ENCODE measurements at places on chromosomes 13 and 19.

DNA sequence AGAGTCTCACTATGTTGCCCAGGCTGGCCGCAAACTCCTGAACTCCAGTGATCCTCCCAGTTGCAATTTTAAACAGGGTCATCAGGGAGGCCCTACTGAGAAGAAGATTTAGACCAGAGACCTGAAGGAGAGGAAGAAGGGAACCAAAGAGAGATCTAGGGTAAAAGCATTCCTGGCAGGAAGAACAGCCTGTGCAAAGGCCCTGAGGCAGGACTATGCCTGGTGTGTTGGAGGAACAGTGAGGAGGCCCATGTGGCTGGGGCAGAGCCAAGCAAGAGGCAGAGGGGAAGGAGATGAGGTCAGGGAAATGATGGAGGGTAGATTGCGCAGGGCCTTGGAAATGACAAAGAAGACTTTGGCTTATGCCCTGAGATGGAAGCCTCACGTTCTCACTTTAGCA lies 34.5 kb downstream of the TINCR start:
- DNase-seq: no peak

DNA sequence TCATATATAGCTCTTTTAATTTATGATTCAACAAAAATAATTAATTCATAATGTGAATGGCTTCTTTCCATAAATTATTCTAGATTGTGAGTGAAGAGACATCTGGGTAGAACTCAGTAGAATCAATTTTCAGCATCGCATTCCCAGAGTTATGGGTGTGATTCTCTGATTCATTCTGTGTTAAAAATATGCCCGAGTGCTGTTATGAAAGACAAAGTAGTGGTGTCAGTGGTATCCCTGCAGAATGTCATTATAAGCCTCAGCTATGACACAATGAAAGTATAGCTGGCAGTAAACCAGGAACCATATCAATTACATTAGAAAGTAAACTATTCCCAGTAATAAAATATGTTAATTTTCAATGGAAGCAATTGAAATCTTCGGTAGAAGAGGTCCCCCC lies 480.5 kb upstream of the SLITRK1 start:
- DNase-seq: no peak

DNA sequence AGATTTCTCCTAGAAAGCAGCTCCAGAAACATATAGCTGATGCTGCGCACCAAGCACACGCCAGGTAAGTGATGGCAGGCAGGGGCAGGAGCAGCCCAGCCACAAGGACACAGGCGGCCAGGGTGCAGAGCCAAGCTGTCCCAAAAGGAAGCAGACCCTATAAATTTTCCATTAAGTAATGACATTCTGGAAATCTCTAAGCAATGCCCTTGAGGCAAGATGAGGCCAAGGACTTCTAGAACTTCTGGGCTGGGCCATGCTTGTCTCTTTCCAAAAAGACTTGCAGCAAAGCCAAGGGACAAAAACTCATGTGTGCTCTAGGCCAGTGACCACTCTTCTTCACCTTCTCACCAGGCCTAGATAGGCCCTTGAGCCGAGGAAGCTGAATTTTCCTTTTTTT lies 42.2 kb upstream of the EPHX3 start:
- DNase-seq: no peak

GRCh38 chr19:53812335-53812734 lies 11.8 kb downstream of the NLRP12 start:
- DNase-seq: no peak

DNA sequence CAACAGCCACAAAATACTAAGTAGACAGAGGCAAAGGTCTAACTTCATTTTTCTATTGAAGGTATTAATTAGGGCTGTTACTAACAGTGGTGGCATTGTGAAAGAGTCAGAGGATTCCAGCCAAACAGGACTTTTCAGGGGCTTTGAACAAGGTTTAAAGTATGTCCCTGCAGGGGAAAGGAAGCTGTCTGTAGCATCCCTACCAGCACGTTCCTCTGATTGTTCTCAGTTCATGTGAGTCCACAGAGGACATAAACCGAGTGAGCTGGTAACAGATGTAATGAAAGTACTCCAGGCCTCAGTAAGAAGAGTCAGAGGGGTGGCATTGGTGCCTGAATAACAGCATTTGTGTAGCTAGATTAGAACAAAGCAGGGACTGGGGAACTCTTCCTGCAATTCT lies 15.3 kb upstream of the SPATA13 start:
- DNase-seq: no peak

DNA sequence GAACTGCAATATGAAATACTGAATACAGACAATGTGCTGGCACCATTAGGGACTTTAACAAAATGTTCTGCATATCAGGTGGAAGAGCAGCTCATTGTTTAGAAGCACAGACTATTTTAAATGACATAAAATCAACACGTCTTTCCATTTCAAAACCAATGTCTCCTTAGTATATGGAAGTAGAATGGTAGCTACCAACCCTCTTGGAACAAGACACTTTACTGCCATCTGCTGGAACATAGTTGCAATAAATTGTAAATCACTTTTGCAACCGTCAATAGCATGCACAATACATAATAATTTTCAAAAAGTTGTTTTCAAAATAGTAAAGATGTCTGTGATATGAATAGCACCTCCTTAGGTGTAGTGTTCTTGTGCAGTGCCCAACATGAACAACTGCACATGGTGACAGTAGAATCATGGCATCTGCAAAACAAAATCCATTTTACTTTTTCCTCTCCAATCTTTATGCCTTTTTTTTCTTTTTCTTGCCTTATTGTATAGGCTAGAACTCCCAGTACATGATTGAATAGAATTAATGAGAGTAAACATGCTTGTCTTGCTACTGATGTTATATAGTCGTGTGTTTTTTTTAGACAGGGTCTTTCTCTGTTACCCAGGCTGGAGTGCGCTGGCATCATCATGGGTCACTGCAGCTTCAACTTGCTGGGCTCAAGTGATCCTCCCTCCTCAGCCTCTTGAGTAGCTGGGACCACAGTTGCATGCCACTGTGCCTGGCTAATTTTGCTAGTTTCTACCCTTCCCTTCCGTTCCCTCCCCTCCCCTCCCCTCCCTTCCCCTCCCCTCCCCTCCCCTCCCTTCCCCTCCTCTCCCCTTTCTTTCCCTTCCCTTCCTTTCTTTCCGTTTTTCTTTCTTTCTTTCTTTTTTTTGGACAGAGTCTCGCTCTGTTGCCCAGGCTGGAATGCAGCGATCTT lies 7.8 kb upstream of the LYPD5 start:
- no peak for DNase-seq

DNA sequence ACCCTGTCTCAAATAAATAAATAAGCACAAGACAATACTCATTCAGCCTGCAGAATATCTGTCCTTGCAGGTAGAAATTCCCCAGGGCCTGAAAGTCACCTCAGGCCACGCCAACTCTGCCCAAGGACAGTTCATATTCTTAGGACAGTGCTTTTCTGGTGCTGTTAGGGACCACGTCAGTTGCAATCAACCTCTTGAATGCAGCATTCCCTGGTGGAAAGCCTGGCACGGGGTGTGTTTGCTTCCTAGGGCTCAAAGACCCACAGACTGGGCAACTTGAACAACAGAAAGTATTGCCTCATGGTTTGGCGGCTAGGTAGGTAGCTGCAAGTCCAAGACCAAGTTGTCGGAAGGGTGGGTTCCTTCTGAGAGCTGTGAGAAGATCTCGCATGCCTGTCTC lies 160.3 kb downstream of the KCTD15 start:
- no peak for DNase-seq

DNA sequence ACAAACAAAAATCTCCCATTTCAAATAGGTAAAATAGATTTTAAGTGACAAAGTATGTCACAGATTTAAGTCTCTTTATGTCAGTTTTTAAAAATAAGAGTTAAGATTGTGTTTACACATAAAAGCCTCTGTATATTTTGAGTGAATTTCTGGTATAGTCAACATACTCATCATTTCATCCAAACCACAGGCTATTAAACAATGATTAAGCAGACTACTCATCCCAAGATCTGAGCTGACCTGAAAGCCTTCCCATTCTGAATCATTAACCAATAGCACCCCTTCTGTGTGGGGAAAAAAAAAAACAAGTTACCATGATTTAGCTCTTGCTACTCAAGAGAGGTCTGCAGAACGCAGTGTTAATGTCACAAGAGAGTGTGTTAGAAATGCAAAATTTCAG lies 284.4 kb upstream of the NBEA start:
- DNase-seq: no peak

- DNase-seq: no peak
These were observed 898.7 kb downstream of the UQCRFS1 start for GRCh38 chr19:28314287-28314686.

GRCh38 chr13:73989244-73989843 lies 144.9 kb downstream of the KLF12 start:
- DNase-seq: no peak

DNA sequence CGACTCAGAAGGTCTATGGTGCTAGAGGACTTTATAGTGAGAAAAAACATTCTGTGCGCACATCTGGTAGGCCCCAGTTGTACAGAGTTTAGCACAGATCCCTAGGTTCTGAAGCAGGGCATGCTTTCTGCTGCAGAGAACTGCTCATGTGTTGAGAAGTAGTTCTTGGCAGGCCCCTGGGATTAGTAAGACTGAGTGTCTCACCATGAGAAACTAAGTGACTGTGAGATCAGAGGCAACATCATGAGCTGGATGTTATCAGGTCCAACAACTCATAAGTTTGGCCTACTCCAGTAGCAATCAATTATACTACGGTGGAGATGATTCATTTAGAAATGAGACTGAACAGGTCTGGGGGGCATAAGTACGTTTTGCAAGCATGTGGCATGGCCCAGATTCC lies 507.4 kb upstream of the KLF12 start:
- DNase-seq: no peak

All from activated CD8-positive, alpha-beta memory T cell treated with anti-CD3 and anti-CD28 coated beads for 4 hours (primary cell).